ENCODE measurements at places on chromosomes 7 and 10.

DNA sequence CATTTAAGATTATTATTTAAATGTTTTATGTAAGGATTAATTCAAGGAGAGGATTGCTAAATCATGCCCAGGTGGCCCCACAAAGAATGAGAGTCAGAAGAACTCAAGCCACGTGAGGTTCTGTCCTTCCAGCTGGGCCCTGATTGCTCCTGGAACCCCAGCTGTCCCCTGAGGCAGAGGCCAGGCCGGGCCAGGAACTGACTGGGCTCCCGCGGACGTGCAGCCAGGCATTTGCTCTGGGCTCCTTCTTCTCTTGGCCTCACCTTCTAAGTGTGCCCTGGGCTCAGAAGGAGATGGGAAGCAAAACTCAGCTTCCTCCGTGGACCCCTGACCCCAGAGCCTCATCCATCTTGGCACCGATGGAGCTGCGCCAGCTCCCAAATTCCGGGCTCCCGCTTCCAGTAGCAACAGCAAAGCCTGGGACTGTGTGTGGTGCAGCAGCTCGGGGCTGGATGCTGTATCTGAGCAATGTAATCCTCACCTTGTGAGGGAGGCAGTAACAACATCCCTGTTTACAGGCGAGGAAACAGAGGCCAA is 250.6 kb upstream of the PPP2R2D start:
- no peak for DNase-seq

DNA sequence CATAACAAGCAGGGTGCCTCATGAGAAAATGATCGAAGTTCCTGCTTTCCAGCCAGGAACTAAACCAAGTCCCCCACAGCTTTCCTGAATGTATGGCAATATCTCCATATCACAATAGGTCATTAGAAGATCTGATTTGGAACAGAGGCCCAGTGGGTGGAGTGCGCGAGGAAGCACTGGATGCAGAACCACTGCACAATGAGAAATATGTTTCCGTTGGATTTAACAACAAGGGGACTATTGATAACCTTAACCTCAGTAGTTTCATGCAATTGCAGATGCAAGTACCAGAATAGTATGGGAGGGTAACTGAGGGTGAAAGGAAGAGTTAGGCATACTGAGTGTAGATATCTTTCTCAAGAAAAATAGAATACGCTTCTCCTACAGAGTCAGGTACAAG is 45.3 kb downstream of the ZPBP start:
- DNase-seq, result no peak

- no peak for DNase-seq
Measured at GRCh38 chr10:120689777-120690529, 161.2 kb upstream of the WDR11 start.

GRCh38 chr7:69714886-69715576 is 116.8 kb downstream of the AUTS2 start:
- DNase-seq, result no peak

DNA sequence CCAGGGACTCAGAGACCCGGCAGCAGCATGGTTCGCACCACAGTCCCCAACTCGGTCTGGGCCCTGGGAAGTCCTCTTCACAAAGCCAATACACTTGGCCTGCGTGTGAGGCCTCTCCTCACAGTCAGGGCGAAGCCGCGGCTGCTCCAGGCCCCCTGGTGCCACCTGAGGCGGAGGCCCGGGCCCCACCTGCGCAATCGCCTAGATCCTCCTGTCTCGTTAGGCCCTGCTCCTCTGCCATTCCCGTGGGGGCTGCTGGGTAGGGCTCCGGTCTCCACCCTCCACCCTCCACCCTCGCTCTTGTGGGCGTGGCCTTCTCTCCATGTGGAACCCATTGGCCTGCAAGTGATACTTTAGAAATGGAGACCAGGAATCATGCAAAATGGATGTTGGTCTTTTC is 553.3 kb downstream of the INHBA start:
- no peak for DNase-seq

- peak; percentile 92 for DNase-seq
Measured at GRCh38 chr10:104327745-104328645, 10.3 kb downstream of the ITPRIP start.

DNA sequence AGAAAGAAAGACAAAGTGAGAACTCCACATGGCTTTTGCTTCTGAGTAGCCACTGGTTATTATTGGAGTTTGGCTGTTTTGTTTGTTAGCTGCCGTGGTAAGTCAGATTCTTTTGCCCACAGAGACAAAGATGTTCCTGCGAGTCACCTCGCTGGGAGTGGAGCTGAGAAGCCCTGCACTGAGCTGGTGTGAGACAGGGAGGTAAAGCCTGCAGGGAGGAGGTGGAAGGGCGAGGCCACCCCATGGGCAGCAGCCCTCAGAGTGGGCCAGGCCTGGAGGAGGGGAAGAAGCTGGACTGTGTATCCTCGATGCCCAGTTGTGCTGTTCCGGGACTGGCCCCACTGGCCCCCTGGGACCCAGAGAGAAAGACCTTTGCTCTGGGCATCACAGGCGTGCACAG is 14.3 kb upstream of the NOM1 start:
- DNase-seq, result no peak

DNA sequence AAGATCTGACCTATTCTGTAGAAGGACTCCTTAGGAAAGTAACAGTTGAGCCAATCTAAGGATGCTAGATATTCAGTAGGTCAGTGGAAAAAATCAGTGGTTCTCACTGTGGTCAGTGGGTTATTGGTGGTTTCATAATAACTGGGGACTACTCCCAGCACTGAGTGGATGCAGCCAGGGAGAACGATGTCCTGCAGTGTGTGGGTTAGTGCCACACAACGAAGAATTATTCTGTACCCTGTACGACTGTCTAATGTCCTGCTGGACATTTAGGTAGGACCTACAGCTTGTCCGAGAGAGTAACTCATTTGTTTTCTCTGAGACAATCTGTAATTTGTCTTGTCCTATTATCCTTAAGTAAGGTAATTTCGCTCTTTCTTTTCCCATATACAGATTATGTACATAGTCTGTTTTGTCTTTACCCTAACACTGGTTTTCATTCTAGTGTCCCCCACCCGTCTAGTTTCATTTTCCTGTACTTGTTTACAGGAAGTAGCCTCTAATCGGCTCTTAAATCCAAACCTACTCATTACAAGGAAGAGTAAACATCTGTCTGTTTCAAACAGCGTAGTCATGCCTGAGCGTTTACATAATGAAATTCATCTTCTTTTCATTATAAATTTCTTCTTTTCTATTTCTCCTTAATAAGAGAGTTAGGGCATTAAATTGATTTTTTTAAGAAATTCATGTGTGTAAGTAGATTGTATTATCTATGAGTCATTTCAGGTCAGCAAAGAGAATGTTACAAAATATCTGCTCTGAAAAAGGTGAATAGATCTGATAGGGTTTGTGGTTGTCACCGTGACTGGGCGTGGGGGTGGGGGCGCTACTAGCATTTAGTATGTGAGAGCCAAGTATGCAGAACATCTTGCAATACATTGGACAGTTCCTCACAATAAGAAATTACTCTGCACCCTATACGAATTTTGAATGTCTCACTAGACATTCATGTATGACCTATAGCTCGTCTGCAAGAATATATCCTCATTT is 8.3 kb upstream of the ZC3HAV1L start:
- no peak for DNase-seq

DNA sequence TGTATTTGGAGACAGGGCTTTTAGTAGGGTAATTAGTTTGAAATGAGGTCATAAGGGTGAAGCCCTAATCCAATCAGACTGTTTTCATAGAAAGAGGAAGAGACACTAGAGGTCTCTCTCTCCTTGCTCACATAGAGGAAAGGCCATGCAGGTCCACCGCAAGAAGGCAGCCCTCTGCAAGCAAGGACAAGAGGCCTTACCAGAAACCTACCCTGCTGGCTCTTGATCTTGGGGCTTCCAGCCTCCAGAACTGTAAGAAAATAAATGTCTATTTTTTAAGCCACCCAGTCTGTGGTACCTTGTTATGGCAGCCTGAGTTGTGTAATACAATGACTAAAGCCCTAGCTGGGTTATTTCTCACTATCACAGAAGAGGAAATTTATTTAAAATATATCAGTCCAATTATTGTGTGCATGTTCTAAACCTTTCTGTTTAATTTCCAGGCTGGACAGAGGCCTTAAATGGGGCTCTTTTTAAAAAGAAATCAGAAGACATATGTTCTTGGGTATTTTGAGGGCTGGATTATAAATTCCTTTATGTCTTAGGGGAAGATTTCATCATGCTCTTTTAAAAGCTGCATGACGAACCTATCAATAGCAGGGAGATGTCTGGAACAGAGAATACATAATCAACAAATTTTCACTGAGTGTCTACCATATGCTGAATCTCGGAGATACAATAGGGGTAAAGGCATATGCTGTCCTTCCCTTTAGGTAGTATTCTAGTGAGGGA is 12.9 kb upstream of the TMEM26 start:
- no peak for DNase-seq

DNA sequence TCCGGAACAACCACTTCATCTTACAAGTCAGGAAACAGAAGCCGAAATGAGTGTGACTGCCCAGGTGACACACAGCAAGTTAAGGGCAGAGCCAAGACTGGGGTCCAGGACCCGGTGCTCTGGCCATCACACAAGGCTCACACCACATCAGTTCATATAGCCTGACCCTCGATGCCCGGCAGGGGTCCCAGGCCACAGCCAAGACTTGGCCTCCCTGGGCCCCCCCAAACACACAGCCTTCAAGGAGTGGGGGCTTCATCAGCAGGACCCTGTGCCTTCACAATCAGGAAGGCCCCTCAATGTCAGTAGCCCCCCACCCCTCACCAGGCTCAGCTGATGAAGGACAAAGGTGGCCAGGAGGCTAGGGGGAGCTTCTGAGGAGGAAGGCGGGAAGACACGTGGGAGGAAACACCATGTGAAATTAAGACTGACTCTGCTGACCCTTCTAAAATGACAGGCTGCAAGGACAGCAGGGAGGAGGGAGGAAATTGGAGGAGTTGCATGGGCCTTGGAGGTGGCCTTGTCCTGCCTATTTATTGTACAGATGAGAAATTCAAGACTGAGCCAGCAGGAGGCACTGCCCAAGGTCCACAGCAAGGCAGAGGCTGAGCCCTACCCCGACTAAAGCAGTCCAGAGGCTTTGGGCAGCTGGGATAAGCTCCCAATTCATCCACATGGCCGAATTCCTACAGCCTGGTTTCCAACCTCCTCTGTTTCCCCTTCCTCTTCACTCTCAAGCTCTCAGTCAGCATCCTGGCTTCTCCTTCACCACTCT is 216.1 kb upstream of the ZMIZ1 start:
- DNase-seq, result no peak

- DNase-seq, result no peak
Measured at GRCh38 chr10:101760510-101760909, 15.4 kb downstream of the FGF8 start.

DNA sequence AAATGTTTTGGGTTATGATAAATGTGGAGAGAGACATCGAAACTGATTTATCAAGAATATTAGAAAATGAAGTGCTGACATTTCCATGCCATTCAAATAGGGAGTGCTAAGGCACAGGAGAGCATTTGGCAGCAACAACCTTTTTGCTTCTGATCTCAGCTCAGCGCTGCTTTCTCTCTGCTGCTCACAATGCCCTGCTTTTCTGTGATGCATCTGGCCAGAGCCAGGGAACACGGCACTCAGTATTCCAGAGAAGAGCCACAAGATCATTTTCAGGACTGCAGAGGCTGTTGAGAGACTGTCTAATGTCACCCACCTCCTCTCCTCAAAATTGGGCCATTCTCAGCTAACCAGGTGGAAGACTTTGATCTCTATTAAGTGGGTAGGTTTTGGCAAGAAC is 28.1 kb downstream of the INSYN2A start:
- DNase-seq, result no peak

DNA sequence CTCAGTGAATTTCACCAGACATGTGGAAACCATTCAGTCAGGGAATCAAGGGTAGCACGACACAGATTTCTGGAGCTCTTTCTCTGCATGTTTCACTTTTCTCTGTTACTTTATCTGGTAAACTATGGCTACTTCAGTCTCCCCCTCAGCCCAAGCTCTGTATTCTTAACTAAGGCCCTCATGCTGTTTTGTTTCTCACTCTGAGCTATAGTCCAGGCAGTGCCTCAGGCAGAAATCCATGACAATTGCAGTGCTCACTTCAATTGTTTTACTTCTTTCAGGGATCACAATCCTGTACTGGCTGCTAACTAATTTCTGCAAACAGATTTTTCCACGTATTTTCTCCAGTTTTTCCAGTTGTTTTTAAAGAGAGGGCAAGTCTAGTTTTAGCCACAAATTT is 1599.9 kb upstream of the LRRTM3 start:
- no peak for DNase-seq

- DNase-seq, result no peak
Measured at GRCh38 chr10:129192344-129193128, 274.5 kb upstream of the MGMT start.

DNA sequence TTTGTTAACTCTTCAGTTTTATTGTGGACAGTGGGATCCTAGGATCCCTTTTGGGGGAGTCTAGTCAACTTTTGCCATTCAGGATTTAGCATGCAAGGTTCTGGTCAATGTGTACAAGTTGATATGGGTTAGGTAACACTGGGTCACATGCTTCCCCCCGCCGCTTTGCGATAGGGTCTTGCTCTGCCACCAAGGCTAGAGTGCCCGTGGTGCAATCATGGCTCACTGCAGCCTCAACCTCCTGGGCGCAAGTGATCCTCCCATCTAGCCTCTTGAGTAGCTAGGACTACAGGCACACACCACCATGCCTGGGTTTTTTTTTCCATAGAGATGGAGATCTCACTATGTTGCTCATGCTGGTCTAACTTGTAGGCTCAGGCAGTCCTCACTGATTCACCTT is 3.2 kb upstream of the CSGALNACT2 start:
- DNase-seq, result no peak

DNA sequence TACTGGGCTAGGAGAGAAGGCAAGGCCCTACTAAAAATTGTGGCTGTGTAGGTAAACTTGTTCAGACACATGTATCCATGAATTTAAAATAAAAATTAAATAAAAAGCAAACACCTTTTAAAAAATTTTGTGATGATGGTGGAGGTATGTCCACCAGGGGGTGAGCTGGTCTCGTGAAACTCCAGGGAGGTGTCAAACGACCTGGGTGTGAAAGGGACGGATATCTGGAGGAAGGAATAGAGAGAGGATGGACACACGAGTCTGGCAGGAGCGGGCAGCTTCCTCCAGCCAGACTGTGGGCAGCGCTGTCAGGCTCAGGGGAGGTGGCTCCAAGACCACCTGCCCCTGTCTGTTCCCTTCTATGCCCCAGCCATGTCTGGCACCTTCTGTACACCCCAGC is 34.8 kb upstream of the DMBT1 start:
- no peak for DNase-seq

GRCh38 chr7:107638594-107638993 is 22.0 kb upstream of the SLC26A4 start:
- DNase-seq, result no peak

- DNase-seq, result no peak
Measured at GRCh38 chr10:90855126-90855525, 2.7 kb downstream of the HTR7 start.

DNA sequence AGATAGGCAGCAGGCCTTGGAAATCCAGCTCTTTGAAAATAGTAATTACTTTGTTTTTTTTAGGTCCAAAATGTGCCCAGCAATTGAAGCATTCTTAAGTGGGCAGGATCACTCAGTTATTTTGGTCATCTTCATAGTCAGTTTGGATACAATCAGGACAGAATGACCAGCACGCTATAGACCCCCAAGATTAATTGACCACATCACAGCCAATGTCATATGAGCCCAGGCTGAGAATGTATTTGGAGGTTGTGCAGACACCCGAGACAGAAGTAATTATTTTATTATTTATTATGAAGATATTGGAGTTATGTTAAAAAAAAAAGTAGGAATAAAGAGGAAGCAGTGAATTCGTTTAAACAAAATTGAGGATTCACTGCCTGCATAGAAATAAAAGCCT is 93.3 kb upstream of the PFKP start:
- DNase-seq, result no peak

GRCh38 chr7:39709029-39709428 is 85.7 kb downstream of the RALA start:
- DNase-seq, result no peak

GRCh38 chr7:116449950-116450349 is 49.6 kb upstream of the CAV2 start:
- DNase-seq, result no peak
